ENCODE measurements at places on chromosomes 6 and 20. TPM values are rescaled to one million over a fixed set of nuclear protein-coding genes. Genes with fewer than 3 reads are reported as not detected.

ENPP5 gene
- total RNA-seq, result 3.7 TPM

PNPLA1 gene
- total RNA-seq, result not detected

COL19A1 gene
- total RNA-seq, result 10.4 TPM

LRRN4 gene
- under 0.01 TPM for total RNA-seq

EPPIN gene
- not detected for total RNA-seq

CPXM1 gene
- 26.1 TPM for total RNA-seq

WFDC9 gene
- not detected for total RNA-seq

TSBP1 gene
- total RNA-seq, result not detected

CHRNA4 gene
- total RNA-seq, result 0.52 TPM

Data from skeletal muscle tissue (tissue), 5 donors.